Left lung (tissue), 14 donors: ENCODE measurements at places on chromosomes 7 and 10.

- DNase-seq, result peak; percentile 33
Observed at GRCh38 chr7:66505531-66506451, 122.9 kb upstream of the KCTD7 start.

- peak; percentile 63 for DNase-seq
Observed at GRCh38 chr7:94289071-94289470, 105.6 kb upstream of the COL1A2 start.

- DNase-seq, result no peak
Observed at GRCh38 chr7:34192906-34193305, 287.6 kb downstream of the BMPER start.

DNA sequence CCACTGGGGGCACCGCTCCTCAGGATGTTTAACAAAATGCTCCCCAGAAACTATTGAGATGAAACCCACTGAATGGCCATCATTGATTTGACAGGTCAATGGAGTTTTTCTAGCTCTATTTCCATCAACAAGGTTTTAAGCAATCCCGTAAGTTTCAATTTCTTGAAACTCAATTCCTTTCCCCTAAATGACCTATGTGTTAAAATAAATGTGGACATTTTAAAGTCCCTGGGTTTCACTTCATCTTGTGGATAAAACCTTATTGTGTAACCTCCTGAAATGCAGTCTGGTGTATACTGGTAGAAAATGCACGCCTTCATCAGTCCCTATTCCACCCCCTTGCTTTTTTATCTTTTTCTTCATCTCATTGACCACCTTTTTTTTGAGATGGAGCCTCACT lies 8.9 kb upstream of the C7orf33 start:
- no peak for DNase-seq

DNA sequence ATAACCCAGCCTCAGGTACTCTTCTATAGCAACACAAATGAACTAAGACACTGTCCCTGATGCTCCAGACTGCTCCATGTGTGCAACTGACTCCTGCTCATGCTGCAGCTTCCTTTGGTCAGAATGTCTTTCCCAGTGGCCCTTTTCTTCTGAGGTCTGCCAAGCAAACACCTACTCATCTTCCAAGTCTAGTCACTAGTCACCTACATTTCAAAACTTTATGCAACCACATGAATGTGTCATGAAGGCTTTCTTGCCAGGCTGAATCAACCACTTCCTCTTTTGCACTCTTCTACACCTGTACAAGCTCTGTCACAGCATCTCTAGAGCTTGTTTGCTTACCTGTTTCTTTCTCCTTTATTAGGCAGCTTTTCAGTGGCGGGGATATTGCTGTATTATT lies 75.8 kb downstream of the LSMEM1 start:
- no peak for DNase-seq

- DNase-seq, result no peak
Observed at GRCh38 chr10:88228130-88228529, 355.0 kb downstream of the RNLS start.

DNA sequence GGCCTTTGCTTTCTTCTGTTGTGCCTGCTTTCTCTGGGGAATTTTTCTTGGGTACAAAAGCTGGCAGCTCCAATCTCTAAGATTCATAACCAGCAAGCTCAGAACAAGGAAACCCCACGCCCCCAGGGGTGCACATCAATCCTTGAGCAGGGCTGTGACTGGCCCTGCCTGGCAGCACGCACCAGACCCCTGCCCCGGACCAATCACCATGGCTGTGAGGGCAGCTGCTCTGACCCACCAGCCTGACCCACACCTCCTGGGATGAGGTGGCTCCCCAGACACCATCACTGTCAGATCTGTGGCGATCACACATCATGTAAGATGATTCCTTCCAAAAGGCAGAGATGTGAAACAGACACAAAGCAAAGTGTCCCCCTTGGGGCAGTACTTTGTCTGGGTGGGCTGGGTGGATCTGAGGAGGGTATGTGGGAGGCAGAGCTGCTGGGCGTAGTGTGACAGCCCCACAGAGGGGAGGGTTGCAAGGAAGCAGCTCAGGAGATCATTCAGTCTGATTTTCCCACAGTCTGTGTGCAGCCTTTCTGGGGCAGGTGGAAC lies 175.5 kb upstream of the SHH start:
- DNase-seq, result no peak

- no peak for DNase-seq
Observed at GRCh38 chr10:77828377-77828776, 98.2 kb downstream of the DLG5 start.

- peak; percentile 99 for DNase-seq
Observed at GRCh38 chr10:49538381-49539319, at the start of gene ERCC6. Gene ERCC6 (minus strand): TSS chr10:49539121.
